ENCODE measurements at places on chromosomes 16 and 17.
A peak's percentile ranks its signal among the peaks of the same experiment; 100 is the strongest.

DNA sequence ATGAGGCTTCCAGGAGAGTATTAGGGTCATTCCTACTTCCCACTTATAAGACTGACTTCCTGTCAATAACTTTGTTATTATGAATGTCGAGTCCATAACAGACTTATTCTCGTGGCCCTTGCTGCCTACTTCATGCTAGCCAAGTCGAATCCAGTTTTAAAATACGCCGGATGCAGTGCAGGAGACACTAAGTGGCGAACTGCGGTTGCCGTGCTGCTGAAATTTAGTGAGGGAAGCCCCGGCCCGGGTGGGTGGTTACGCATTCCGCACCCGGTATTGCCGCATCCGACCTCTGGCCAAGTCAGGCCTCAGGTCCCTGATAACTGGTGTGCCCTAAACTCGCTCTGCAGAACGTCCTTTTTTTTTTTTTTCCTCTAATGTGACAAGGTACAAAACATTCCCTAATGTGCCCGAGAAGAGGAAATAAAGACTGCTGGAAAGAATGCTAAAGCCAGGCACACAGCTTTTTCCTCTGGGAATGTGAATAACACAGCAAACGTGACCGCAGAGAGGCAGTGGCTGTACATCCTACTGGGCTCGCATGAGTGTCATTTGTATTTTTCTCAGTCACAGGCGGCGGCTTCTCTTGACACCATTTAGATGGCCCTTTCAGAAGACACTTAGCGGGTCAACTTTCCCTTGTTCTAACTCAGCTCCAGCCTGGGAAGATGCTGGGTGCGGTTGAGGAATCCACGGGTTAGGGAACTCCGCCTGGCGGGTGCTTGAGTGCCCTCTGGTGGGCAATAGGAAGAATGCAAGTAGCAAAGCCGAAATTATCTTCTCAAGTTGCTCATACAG is 7.1 kb upstream of the AKTIP start:
- DNase-seq, result peak; percentile 41

GRCh38 chr17:29619251-29619650 is 3.5 kb downstream of the CORO6 start:
- no peak for DNase-seq

GRCh38 chr17:64192589-64192988 is 62.6 kb upstream of the ERN1 start:
- no peak for DNase-seq

- DNase-seq, result no peak
These were observed 1.1 kb downstream of the FAM171A2 start for GRCh38 chr17:44362459-44362948.

GRCh38 chr16:1550069-1550468 is 16.6 kb downstream of the TMEM204 start:
- DNase-seq, result no peak

- DNase-seq, result no peak
These were observed 25.7 kb downstream of the MRM1 start for GRCh38 chr17:36627101-36627500.

- no peak for DNase-seq
These were observed 53.1 kb upstream of the ENPP7 start for GRCh38 chr17:79677646-79678045.

GRCh38 chr16:782258-782657 is 5.9 kb downstream of the RPUSD1 start:
- DNase-seq, result no peak

DNA sequence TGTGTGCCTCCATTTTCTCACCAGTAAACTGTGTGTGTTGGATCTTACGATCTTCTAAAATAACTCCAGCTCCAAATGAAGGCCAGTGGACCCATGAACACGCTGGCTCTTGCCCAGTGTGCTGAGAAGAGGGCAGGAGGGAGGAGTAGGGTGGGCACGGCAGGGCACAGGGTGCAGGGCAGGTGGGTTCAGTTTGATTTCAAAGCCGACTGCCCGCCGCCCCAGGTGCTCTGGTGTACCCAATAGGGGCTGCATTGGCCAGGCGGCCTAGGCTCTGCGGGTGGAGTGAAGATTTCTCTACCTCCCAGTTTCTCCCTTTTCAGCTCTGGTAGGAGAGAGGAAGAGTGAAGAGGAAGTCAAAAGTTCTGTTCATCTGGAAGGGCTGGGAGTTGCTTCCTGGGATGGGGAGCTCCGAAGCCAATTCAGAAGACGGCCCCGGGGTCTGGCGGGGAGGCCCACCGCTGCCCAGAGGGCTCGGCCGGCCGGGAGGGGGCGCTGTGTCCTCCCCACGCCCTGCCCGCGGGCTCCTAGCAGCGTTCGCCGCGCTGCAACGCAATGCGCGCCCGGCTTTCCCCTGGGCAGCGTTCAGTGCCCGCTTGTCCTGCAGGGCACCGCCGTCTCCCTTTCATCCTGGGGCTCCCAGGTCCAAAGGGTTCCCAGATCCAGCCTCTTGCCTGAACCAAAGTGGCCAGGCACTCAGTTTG is 1.1 kb upstream of the CRHR1 start:
- no peak for DNase-seq

GRCh38 chr16:79597277-79598062 is 3.1 kb downstream of the MAF start:
- no peak for DNase-seq

DNA sequence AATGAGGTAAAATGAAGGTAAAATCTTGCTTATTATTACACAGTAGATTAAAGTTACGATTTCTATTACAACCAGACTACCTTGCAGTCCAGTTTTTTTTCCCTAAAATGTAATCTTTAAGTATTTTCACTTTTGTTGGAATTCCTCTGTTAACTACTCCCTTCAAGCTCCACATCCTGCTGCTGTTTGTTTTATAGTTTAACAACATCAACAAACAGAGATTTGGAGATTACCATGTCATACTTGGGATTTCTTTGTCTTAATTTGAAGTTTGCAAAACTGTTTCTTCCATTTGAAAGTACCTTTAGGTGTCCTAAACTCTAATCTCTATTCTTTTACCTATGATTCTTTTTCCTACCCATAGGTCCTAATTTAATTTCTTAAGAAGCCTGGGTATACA is 83.3 kb downstream of the ABHD15 start:
- DNase-seq, result no peak

DNA sequence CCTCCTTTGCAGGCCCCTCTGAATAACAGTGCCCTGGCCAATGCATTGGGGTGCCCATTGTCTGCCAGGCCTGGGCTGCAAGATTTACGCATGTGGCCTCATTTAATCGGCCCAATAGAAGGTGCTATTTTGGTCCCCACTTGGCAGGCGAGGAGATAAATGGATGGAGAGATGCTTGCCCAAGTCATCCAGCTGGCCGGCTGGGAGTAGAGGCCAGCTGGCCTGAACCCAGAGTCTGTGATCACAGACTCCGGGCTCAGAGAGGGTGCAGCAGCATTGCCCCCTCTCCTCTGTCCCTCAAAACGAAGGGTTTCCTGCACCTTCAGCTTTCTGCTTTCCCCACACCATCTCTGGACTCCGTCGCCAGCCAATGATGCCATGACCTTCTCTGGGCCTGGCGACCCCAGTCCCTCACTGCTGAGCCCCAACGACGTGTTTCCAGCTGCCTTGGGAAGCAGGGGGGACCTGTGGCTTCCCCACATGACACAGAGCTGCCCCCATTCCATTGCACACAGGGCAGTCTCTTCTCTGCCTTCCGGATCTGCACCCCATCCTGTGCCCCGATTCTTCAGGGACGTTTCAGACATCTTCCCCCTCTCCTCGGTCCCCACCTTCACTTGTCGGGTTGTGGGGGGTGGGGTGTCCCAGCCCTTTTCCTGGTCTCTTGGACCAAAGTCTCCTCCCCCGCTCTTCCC is 3.5 kb upstream of the ADGRG1 start:
- no peak for DNase-seq

DNA sequence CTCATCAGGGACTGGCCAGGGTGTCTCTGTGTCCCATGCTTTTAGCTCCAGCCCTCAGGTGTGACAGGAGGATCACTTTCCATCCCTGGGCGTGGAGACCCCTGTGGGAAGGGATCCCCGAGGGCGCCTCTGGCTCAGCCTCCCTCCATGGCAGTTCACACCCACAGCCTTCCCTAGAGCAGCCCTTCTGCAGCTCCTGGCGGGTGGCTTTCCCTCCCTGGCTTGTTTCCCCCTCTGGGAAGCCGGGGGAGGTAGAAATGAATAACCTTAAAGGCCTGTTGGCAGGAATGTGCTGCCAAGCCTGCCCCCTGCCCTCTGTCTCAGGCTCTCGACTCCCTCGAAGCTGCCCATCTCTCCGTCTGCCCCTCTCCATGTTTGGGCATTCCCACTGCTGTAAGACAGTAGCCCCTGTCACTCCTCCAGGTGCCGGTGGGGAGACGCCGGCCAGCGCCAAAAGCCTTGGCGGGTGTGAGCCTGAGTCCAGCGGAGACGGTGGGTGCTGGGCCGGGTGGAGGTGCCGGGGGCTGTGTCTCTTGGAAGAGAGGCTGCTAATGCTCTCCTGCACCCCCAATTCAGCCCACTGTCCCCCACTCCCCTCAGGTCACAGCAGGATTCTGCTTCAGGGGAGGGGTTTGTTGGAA is 2.1 kb upstream of the ATP2A1 start:
- DNase-seq, result no peak

DNA sequence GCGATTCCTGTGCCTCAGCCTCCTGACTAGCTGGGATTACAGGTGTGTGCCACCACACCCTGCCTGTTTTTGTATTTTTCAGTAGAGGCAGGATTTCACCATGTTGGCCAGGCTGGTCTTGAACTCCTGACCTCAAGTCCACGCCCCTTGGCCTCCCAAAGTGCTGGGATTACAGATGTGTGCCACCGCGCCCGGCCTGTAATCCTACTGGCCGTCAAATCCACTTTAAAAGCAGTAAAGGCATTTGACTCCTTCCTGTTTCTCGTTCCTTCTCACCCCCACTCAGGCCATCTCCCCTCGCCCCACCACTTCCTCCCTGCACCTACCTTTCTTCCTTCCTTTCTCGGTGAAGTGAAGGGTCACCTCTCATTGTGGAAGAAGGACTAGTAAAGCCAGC is 69.4 kb upstream of the CREBBP start:
- no peak for DNase-seq

GRCh38 chr17:19610879-19611278 is 37.7 kb upstream of the ALDH3A2 start:
- DNase-seq, result no peak

GRCh38 chr17:68197091-68197996 is 50.5 kb upstream of the AMZ2 start:
- DNase-seq, result no peak

DNA sequence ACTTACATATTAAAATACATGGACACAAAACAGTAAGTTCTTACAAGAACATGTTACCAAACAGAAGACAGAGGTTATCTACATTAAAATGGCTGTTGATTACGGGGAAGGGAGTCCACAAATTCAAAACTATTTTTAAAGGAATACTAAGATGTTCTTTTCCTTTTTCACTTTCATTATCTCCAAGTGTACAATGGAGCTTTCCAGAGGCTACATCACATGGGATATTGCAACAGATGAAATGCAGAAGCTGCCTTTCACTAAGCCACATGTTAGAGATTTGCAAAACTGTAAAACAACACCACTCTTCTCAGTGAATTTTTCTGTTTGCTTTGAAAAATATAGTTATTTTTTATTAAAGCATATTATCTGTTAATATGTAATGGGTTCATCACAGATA is 53.6 kb downstream of the XPO6 start:
- no peak for DNase-seq

DNA sequence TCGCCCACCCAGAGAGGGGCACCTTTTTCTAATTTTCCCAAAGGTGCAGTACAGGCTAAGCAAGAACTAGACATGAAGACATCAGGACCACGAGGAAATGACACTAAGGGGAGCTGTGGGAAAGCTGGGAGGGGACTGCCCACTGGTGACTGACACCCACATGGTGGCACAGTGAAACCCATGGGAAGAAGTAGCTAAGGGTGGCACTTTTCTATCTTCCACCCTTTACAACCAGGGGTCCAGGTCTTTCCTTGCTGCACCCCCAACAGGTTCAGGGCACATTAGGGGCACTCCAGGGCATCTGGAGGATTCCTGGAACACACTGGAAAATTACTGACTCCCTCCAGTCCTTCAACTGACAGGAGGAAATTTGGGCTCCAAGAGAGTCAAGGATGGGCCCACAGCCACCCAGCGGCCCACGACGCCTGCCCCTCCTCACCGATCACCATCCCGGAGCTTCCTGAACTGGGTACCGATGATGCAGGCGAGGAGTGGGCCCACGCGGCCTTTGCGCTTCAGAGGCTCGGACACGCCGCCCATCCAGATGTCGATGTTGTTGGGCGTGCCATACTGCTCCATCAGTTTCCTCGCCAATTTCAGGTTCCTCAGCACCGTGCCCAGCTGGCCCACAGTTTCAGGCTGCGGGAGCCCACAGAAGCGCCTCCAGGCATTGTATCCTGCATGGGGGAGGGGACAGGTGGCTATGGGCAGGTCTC is 9.4 kb downstream of the MPO start:
- no peak for DNase-seq

- no peak for DNase-seq
These were observed 23.9 kb downstream of the GPR139 start for GRCh38 chr16:20049831-20050230.

DNA sequence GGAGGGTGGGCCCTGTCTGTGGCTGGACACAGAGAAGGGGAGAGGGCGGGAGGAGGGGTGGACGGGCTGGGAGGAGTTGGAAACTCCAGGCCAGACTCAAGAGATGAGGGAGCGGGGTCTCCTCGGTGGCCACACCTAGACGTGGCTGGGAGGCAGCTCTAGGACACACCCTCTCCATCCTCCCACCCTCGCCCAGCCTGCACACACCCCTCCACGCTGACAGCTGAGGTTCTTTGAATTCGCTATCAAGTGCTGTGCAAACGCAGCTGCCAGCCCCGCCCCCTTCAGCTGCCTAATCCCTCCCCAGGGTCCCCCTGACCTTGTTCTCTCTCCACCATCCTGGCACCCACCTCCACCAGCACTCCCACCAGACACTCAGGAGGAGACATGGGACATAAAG is 48.7 kb downstream of the DNAH17 start:
- DNase-seq, result no peak

- no peak for DNase-seq
These were observed 58.7 kb downstream of the PLXDC1 start for GRCh38 chr17:39092692-39093230.

DNA sequence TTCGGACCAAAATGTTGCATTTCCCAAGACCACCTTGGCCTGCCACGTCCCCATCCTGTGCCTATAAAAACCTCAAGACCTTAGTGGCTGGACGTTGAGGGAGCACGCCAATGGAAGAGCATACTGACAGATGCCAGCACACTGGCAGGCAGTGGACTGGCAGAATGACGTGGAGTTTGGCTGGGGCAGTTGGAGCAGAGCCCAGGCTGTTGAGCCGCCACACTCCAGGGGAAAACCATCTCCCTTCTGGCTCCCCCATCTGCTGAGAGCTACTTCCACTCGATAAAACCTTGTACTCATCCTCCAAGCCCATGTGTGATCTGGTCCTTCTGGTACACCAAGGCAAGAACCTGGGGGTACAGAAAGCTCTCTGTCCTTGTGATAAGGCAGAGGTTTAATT is 494.1 kb downstream of the CDH11 start:
- DNase-seq, result no peak

- DNase-seq, result no peak
These were observed 5.5 kb downstream of the GAST start for GRCh38 chr17:41717408-41718286.

- no peak for DNase-seq
These were observed 13.2 kb downstream of the CD300LG start for GRCh38 chr17:43860077-43860725.

GRCh38 chr17:2194889-2195335 is 108.7 kb downstream of the SMG6 start:
- DNase-seq, result no peak

- no peak for DNase-seq
These were observed 205.2 kb upstream of the CACNG5 start for GRCh38 chr17:66629762-66630161.

Data from stimulated activated naive CD4-positive, alpha-beta T cell (primary cell).